ENCODE measurements at places on chromosomes 2 and 18.

DNA sequence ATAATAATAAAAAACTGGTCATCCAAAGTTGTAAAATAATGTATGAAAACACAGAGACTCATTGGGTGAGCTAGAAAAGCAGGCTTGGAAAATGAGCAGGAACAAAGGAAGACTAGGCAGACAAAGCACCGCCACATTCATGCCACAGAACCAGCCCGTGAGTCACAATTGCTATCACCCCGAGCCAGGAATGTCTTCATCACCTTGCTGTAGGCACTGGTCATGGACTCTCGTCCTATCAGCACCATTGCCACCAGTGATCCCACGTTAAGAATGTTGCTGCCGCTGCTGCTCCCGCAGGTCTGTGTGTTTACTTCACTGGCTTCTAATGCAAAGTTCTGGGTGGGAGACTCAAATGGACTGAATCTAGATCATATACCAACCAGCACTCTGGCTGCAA is 417.9 kb downstream of the PID1 start:
- DNase-seq, result no peak

- DNase-seq, result no peak
These were observed 9.7 kb downstream of the CTAGE1 start for GRCh38 chr18:22408059-22408458.

DNA sequence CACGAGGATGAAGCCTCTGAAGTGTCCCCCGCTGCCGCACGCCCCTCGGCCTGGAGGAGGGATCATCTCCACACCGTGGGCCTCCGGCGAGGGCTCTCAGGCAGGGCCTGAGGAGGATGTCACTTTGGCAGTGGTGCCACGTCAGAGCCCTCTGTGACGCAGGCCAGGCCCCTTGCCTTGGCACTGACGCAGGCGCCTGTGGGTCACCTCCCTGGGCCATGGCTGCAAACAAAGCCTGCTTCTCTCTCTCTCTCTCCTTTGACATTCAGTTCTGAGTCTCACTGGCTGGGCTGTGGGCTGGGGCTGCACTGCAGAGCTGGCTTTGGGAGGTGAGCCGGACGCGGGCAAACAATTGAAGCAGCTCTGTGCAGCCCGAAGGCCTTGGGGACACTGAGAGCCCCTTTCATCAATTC is 273.7 kb downstream of the TWIST2 start:
- no peak for DNase-seq

DNA sequence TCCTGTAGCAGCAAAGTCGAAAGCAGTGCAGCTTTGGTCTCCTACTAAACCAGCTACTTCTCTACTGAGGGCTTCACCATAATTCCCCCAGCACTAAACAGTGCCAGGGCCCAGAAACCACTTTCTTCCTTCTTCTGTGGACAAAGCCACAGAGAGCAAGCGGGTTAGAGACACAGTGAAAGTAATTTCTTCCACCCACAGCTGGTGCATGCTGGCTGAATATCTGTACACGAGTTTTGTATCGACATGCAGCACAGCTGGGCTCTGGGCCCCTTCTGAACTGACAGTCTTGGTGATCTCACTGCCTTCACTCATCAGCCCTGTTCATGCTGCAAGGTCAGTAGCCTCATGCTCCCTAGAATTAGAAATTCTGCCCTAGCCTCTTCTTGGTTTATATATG is 74.0 kb upstream of the SULT1C3 start:
- no peak for DNase-seq

- DNase-seq, result no peak
These were observed 34.9 kb upstream of the APCDD1 start for GRCh38 chr18:10419420-10420103.

DNA sequence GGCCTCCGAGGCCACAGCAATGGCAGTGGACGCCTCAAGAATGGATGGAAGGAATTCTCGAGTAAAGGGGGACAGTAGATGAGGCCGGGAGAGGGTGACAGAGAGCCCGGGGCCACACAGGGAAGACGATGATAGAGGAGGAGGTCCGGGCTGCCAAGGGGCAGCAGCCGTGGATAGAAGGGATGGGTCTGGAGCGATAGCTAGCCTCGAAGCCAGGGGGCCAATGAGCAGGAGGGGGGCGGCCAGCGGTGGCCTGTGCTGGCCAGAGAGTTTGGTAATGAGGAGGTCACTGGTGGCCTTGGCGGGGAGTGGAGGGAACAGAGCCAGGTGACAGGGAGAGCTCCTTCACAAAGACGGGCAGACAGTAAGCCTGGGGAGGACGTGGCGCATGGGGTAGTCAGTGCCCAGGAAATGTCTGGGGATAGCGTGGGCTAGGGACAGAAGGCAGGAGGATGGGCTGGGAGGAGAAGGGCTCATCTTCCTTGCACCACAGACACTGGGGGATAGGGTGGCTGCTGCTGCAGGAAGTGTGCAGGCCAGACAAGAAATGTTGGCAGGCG is 87.8 kb upstream of the ASB18 start:
- no peak for DNase-seq

DNA sequence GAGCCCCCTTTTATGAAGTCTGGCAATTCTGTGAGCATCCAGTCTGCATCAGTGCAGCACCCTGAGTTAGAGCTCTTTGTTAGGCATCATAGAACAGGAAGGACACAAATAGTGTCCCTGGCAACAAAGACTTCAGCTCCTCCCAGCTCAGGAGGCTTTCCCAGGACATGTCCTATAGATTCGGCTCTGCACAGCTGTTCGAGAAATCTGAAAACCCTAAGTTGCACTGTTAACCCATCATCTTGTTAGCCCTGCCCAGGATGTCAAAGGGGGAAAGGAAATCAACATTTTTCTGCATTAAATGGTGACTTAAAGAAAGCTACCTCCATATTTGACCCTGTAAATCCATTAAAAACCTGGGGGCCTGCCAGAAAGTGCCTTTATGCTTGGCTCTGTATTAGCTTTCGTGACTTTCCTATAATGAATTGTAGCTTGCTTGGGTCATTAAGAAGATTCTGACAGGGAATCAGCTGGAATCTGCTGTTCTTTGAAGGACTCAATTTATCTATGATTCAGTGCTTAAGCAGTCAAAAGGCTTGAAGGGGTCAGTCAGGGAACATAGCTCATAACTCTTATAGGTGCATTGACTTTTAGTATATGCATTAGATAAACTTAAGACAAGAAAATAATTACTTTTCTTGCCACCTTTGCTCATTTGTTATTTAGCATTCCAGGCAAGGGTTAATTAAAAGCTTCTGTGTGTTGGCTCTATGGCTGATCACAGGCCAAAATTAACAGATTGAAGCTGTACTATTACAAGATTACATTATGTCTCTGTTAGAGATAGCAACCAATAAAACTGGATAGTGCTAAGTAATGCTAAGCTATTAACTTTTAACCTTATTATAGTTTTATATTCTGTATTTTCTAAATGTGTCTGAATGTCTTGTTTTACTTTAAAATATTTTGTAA is 20.6 kb downstream of the ERMN start:
- DNase-seq, result no peak

- DNase-seq, result no peak
These were observed 254.8 kb upstream of the DSEL start for GRCh38 chr18:67771271-67771670.

DNA sequence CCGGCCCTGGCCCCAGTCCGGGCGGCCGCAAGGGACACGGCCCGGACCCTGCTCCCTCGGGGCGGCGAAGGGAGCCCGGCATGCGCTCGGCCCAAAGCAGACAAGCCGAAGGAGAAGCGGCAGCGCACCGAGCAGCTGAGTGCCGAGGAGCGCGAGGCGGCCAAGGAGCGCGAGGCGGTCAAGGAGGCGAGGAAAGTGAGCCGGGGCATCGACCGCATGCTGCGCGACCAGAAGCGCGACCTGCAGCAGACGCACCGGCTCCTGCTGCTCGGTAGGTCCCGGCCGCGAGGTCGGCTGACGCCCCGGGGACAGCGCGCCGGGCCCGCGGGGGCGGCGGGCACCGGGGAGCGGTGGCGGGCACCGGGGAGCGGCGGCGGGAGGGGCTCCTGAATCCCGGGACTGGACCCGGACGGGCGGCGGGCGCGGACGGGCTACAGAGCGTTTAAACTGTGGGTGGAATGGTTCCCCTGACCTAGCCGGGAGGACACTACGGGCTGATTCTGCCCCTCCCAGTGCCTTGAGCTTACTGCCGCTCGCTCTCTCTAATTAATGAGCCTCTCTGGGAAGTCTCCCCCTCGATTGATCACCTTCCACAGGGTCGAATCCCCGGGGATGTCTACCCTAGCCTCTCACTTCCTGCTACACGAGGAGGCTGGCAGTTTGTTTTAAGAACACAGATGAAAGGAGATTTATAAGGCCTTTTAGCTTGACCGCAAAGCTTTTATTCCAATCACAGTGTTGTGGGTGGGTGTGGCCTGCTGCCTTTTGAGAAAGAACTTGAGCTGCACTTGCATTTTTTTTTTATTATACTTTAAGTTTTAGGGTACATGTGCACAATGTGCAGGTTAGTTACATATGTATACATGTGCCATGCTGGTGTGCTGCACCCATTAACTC is 853 bp downstream of the GNAL start:
- no peak for DNase-seq

GRCh38 chr2:19846567-19846966 is 55.2 kb downstream of the TTC32 start:
- no peak for DNase-seq

GRCh38 chr18:66682855-66683322 is 79.0 kb upstream of the CDH19 start:
- no peak for DNase-seq

GRCh38 chr2:218963601-218964000 is 4.1 kb downstream of the CDK5R2 start:
- no peak for DNase-seq

- peak; percentile 68 for DNase-seq
These were observed 33.8 kb downstream of the HS1BP3 start for GRCh38 chr2:20617081-20617575.

DNA sequence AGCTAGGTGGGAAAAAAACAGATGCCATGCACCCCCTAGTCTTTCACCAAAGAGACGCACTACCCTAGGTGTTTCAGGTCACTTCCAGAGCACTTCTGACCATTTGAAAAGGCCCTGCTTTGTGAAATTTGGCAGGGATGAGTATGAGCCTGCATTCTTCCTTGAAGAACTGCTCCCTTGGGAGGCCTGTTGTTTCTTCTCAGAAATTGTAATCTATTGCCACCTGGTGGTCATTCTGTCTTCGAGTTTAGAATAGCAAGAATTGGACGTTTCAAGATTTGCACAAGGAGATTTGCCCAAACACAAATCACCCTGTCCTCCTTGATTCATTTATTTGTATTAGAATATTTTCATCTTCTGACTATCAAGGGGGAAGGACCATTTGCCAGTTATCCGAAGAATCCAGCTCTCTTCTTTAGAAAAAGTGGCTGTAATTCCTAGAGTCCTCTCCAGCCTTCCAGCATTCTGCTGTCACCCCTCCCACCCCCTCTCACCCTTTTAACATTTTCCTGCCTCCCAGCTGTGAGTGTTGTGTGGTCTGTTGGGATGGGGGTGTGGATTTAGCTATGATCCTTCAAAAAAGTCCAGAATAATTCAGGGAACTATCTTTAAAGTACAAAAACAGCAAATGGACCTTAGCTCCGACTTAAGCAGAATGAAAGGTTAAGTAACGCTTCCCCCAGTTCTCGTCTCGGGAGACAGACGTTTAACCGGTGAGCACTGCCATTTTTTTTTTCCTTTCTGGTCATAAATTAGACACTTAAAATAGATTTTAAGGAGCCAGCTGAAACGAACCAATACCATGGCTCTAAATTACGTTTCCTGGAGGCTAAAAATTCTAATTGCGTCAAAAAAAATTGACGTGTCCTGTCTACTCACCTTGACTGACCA is 3.7 kb upstream of the GAD1 start:
- DNase-seq, result peak; percentile 83

GRCh38 chr2:858646-859045 is 92.0 kb upstream of the SNTG2 start:
- DNase-seq, result no peak

DNA sequence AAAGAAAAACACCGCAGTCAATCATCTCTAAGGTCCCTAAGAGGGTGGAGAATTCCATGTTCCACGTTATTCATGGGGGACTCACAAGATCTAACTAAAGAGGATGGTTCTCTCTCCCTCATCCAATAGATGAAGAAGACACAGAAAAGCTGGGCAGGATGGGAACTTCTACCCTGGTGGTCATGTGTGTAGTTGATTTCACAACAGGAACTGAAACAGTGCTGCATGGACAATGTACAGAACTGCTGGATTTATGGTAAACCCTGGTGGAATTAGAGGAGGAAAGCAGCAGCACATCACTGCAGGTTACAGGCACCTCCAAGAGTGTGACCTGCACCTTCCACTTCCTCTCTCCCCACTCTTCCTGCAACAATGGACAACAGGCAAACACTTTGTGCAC is 31.4 kb downstream of the FECH start:
- no peak for DNase-seq

GRCh38 chr2:119841550-119841949 is 81.8 kb downstream of the PTPN4 start:
- no peak for DNase-seq

DNA sequence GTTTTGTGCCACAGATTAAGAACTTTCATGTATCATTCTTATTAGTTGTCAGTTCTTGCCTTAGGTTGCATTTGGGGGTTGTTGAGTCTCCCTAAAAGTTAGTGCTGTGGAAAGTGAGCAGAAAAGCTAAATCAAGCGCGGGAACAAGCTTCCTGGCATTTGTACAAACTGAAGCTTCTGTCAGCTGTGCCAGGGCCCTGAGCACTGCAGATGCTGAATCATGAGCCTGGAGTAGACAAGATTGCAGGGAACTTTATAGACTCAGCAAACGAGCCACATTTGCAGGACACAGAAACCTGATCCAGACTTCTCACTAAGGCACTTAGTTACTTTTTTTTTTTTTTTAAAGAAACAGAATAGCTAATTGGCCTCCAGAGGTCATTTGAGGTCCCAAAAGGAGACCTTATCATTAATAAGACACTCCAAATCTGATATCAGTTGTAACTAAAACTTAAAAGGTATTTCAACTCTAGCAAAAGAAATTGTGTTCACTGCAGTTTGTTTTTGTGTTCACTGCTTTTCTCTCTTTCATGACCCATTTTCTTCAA is 88.7 kb downstream of the ADAM23 start:
- DNase-seq, result peak; percentile 3

- no peak for DNase-seq
These were observed 117.7 kb upstream of the SETBP1 start for GRCh38 chr18:44562986-44563385.

DNA sequence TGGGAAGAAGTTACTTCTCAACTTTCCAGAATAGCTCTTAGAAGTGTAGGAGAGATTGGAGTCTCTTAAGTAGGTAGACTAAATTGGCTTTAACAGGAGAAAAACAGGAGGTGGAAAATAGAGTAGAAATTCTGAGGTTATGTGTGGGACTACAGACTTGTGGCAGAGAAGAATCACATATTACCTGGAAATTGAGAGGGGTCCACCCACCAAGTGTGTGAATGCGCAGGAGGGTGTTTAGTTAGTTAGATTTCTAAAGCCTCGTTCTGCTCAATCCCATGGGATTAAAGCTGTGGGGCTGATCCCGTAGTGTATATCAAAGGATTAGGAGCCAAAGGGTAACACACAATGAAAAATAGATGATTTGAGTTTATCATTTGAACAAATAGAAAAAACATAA is 319.1 kb downstream of the TRIB2 start:
- DNase-seq, result no peak

DNA sequence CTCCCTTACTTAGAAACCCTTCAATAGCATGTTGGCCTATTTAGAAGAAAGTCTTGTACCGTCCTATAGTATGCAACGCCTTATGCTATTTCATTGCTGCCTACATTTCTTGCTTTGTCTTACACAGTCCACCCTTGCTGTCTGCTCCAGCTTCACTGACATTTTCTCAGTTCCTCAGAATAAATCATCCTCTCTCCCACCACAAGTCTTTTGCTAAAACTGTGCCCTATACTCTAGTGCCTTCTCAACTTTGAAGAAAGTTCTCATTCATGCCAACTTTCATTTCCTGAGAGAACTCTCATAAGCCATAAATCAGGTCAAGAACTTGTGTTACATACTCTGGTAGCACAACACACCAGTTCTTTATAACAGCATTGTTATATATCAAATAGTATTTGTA is 54.3 kb upstream of the COL3A1 start:
- DNase-seq, result no peak
